ENCODE measurements at places on chromosomes 16 and 17.
A peak's percentile ranks its signal among the peaks of the same experiment; 100 is the strongest.

- DNase-seq, result no peak
These were observed 820 bp downstream of the TLCD1 start for GRCh38 chr17:28725166-28725659.

GRCh38 chr16:70380248-70380918, 33.7 kb downstream of the DDX19A start:
- DNase-seq, result peak; percentile 44

- no peak for DNase-seq
These were observed 392.1 kb upstream of the SALL1 start for GRCh38 chr16:51542981-51543815.

- no peak for DNase-seq
These were observed 4.6 kb upstream of the MVD start for GRCh38 chr16:88667461-88667860.

- no peak for DNase-seq
These were observed 113.8 kb downstream of the CYB561 start for GRCh38 chr17:63332286-63332685.

DNA sequence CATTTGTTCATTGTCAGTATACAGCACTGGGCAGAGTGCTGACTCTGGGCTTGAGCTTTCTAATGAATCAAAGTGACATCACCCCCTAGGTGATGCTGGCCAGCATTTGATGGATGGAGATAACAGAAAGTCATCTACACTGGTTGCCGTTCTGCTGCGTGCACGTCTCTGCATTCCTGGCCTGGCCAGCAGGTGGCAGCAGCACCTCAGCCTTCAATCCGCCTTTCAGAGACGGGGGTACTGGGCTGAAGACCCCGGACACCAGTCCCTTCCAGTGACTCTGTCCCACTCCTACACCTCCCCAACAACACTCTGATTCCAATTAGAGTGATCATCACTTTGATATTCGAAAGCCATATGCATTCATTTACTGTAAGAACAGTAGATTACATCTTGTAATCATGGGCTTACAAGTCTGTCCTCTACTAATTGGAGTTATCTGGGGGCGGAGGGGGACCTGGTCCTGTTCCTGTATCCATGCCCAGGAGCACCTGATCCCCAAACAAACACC, 6.0 kb downstream of the CPSF4L start:
- DNase-seq, result peak; percentile 43

DNA sequence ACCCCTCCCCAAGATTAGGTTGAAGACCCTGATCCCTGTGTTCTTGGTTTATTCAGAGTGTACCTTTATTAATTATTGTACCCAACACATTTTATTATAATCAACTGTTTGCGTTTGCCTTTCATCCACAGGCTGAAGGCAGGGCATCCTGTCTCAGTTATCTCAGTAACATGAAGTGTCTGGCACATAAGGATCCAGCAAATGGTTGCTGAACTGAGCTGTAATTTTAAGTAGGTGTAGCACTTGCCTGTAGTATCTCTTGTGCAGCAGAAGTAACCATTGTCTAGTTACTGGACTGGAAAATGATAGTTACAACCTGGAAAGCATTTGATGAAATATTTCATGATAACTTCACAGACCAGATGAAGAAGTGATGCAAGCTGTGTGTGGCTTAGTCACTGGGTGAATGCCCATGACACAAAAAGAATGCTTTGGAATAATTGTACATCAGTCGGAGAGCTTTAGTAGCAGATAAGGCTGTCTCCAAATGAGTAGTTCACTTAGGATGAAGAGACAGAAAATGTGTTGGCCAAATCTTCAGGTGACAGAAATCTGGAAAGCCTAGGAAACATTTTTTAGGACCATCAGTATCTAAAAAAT, 56.6 kb downstream of the ESRP2 start:
- no peak for DNase-seq

- DNase-seq, result no peak
These were observed 3.0 kb downstream of the IL32 start for GRCh38 chr16:3068487-3068886.

- no peak for DNase-seq
These were observed 7.9 kb downstream of the KATNB1 start for GRCh38 chr16:57743458-57743857.

DNA sequence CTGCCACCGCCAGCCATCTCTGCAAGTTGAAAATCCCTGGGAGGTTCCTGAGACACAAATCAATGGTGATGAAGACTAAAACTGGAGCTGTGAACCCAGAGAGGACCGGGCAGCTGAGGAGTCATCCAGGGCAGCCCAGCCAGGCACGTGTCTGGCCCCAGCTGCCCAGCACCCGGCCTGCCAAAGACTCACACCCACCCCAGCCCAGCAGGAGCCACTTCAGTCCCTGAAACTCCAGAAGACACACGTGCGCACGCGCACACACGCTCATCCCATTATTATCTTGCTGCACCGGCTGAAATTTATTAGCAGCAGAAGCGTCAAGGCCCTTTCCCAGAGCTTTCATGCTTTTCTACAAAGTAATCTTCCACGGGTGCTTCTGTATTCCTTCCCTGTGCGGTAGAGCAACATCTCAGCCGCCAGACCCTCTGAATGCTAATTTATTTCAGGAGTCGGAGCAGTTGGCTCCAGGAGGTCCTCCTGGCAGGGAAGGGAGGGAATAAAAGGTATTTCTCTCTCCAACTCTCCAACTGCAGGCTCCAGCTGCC, 59.8 kb upstream of the RBFOX3 start:
- DNase-seq, result no peak

DNA sequence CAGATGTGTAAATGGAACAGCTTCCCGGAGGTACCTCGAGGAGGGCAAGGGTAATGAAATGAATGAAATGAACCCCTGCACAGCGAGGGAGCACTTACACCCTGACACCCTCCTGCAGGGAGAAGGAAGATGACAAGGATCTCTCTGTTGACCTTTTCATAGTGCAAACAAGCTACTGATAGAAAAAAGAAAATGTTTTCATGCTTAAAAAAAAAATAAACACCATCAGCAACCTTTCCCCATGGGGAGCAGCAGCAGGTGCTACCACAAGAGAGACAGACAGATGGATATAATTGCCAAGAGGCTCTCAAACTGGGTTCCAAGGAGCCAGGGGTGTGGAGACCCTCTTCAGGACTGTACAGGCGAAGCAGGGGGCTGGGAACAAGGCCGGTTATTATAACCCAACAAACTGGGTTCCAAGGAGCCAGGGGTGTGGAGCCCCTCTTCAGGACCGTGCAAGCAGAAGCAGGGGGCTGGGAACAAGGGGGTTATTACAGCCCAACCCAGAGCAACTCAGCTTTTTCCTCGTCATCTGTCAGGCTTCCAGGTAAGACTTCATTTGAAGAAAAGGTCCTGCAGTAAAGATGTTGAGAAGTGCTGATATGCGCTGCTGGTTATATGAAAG, 718 bp upstream of the RPH3AL start:
- DNase-seq, result no peak

GRCh38 chr17:17341452-17341851, 38.3 kb downstream of the NT5M start:
- no peak for DNase-seq

GRCh38 chr17:47983492-47984223, 12.7 kb downstream of the CDK5RAP3 start:
- DNase-seq, result no peak

GRCh38 chr16:183005-183404, 2.7 kb downstream of the HBQ1 start:
- DNase-seq, result no peak

- peak; percentile 19 for DNase-seq
These were observed 17.6 kb downstream of the HIGD1B start for GRCh38 chr17:44865231-44865660.

DNA sequence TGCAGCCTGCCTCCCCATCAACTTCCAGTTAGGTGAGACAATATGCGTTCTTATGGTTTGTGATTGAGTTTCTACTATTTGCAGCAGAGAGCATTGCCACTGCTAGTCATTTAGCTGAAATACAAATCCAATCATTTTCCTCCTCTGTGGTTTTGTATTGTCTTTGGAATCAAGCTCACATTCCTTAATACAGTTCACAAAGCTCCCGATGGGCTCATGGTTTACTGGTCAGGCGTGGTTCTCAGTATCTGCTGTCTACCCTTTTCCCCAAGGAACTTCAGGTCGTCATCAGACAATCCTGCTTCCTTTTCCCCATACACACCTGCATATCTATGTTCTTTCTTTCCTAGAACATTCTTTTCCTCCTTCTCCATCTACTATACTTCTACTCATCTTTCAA, 69.6 kb upstream of the GAS7 start:
- DNase-seq, result no peak

DNA sequence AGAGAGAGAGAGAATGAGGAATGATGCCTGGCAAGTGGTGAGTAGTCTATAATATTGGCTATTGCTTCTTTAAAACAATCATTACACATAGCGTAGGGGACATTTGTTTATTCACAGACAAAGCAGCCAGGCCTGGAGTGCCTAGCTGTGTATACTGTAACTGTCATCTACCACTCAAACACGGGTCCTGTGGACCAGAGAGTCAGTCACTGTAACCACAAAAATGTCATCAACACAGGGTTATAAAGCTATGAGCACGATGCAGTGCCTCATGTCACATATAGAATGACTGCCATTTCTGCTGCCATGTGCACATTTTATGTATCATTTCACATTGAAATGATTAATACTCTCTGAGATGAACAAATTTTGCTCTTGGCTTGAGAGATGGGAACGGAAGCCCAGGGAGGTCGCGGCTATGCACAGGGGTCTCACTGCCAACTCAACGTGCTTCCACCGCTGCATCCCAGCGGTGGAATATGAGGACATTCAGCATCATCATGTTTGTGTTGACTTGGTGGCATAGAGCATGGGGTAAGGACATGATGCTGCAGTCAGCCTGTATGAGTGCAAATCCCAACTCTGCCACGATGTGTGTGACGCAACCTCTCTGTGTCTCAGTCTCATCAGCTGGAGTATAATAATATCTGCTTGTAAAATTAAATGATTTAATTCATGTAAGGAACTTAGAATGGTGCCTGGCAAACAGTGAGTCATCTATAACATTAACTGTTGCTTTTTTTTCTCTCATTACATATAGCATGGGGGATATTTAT, 3.3 kb downstream of the MT1H start:
- DNase-seq, result no peak

DNA sequence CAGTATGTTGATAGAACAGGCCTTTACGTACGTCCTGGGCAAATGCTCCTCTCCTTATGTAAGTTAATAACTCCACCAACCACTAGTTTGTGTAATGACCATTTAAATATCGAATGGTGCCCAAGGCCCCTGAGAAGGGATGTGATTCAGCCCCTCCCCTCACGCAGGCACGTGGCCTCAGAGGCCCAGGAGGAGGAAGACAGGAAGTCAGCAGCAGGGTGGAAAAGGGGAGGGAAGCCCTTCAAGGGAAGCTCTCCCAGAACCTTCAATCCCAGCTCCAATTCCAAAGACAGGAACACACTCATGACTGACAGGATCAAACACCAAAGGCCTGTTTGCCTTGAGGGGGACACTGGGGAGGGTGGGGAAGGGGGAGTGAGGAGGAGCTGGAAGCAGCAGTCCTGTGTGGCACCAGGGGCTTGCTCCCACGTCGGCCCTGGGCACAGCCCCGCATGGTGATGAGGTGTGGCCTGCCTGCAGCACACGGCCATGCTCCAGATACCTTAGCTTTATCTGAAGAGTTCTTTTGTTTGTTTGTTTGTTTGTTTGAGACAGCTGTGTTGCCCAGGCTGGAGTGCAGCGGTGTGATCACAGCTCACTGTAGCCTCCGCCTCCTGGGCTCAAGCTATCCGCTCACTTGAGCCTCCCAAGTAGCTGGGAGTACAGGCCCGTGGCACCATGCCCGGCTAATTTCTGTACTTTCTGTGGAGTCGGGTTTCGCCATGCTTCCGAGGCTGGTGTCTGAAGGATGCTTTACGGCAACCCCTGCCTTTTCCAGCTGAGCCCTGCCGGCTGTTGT, 105.0 kb downstream of the ZNF778 start:
- DNase-seq, result no peak

All from NK-92 treated with Interleukin-12 subunit alpha and Interleukin-12 subunit beta, amount 100 ng/mL, for 24 hours (cell line).